Esophagus squamous epithelium (tissue), 5 donors: ENCODE measurements at places on chromosomes 12 and 14.

GRCh38 chr12:92411687-92412086 is 266.0 kb upstream of the BTG1 start:
- no peaks in the 10 kb centered on the region for H3K36me3 ChIP-seq
- peaks cover 3% of the 10 kb centered on the region for H3K4me1 ChIP-seq
- no peaks in the 10 kb centered on the region for H3K27me3 ChIP-seq
- DNase-seq = no peak

DNA sequence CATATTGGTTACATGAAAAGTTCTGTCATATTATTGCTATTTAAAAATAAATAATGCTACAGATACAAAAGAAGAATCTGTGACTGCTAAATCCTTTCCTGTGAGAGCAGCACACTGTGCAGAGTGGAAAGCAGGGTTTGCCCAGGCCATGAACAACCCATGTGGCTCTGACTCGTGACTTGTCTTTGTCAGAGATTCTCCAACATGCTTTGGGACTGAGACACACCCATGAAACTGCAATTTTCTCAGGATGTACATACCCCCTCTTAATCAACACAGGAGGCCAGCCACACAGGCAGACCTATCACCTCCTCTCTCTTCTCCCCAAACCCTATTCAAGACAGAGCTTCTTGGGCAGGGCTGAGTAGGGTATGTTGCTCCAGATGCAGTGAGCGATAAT is 96.8 kb upstream of the NTF3 start:
- no peaks in the 10 kb centered on the region for H3K27me3 ChIP-seq
- peaks cover 10% of the 10 kb centered on the region for H3K4me1 ChIP-seq
- no peak for DNase-seq
- no peak overlapping the region for H3K27ac ChIP-seq
- no peaks in the 10 kb centered on the region for H3K36me3 ChIP-seq
- H3K4me3 ChIP-seq = no peak overlapping the region

DNA sequence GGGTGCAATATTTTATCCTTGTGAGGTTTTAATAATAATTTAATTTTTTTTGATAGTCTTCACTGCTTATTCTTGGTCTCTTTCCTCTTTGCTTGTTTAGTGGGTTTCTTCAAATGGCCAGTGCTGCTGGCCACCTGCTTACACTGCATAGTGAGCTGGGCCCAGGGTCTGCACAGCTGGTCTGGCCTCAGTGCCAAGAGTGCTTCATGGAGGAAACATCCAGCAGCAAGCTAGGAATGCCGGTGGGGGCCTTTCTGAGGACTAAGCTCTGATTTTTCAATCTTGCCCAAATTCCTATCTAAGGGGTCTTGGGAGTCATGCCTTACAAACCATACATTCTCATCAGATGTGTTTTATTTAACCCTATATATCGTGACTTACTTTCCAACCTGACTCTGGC is 13.3 kb upstream of the BDKRB2 start:
- no peaks in the 10 kb centered on the region for H3K4me1 ChIP-seq
- no peaks in the 10 kb centered on the region for H3K27me3 ChIP-seq
- H3K4me3 ChIP-seq = no peak overlapping the region
- DNase-seq = no peak
- H3K27ac ChIP-seq = no peak overlapping the region

- DNase-seq = no peak
- no peak overlapping the region for H3K4me3 ChIP-seq
- no peaks in the 10 kb centered on the region for H3K27me3 ChIP-seq
- H3K27ac ChIP-seq = no peak overlapping the region
- H3K36me3 ChIP-seq = no peaks in the 10 kb centered on the region
Observed at GRCh38 chr12:76790564-76791552, 26.9 kb downstream of the ZDHHC17 start.

DNA sequence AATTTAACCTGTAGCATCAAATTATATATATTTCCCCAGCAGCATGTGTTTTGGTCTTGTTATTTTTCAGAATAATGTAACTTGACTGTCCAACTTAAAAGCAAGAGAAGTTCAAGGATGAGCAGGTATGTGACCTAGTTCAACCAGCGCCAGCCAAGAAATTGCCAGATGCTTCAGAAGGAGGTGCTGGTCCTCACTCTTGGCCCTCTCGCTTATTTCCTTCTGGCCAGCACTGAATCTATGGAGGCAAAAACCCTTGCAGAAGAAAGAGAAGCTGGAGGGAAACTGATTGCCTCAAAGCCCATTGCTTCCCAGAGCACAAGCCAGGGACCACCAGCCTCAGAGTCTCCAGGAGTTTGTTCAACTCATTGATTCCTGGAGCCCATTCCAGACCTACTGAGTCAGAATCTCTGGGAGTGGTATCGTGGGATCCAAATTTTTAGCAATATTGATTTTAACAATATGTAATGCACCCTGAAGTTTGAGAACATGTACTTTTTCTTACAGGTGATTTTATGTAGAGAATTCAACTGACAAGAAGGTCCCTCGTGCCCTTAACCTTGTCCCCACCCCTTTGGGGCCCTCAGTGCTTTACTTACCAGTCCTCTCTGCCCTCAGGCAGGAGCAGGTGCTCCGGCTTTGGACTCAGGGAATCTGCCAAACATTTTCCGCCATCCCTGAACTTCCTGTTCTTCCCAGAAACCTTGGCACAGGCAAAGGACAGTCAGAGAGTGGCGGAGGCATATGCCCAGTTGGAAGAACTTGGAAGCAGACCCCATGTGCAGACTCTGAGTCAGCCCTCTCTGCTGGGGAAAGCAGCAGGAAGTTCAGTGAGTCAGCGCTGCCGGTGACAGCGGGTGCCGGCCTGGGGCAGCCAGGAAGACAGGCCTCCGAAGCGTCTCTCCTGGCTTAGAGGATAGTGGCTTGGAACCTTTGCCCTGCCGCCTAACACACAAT is 10.4 kb downstream of the BEST3 start:
- no peaks in the 10 kb centered on the region for H3K36me3 ChIP-seq
- no peaks in the 10 kb centered on the region for H3K27me3 ChIP-seq
- no peak for DNase-seq
- H3K4me3 ChIP-seq = no peak overlapping the region
- H3K4me1 ChIP-seq = no peaks in the 10 kb centered on the region

DNA sequence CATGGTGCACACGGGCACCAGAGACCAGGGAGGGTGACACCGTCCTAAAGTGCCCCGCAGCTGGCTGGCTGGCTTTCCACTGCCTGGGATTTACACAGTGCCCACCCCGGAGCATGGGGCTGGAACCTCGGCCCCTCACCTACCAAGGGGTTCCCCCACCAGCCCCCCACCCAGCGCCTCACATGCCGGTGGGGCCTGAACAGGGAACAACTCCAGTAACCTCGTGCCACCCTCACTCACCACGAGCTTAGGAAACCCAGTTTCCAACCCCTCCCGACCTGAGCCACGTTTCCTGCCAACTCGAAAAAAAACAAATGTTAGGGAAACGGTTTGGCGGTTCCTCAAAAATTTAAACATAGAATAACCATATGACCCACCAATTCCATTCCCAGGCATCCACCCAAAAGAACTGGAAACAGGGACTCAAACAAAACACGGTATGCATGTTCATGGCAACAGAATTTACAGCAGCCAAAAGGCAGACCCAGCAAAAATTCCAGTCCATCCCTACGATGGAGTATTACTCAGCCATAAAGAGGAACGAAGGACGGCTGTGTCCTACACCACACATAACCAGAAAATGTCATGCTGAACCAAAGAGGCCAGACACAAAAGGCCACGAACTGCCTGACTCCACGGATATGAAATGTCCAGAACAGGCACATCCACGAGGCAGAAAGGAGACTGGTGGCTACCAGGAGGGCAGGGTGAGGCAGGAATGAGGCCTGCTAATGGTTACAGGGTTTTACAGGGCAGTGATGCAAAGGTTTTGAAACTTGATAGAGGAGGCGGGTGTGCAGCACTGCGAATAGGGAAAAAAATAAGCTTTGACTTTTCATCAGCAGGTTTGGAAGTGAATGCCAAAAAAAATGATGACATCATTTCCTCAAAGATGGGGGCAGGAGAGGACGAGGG is 68.9 kb downstream of the NCOR2 start:
- no peak for DNase-seq
- no peaks in the 10 kb centered on the region for H3K36me3 ChIP-seq
- H3K4me1 ChIP-seq = peaks cover 88% of the 10 kb centered on the region
- no peaks in the 10 kb centered on the region for H3K27me3 ChIP-seq
- no peak overlapping the region for H3K4me3 ChIP-seq

DNA sequence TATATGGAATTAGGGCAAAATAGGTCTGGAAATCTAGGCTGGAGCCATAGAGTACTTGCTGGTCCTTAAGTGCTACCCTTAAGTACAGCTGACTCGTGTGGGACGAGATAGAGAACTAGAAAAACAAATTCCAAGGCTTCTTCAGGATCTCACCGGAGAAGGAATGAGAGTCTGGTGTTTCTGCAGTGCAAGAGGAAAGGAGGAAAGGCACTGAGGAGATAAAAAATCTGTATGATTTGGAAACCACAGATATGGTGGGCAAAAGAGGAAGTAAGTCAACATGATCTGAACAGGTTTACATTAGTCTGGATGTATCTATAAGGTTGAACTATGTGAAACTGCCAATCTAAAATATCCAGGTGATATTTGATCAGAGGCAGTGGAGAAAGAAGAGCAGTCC is 134.4 kb upstream of the SOX5 start:
- H3K36me3 ChIP-seq = no peaks in the 10 kb centered on the region
- no peaks in the 10 kb centered on the region for H3K4me1 ChIP-seq
- H3K4me3 ChIP-seq = no peak overlapping the region
- no peaks in the 10 kb centered on the region for H3K27me3 ChIP-seq
- H3K27ac ChIP-seq = no peak overlapping the region
- no peak for DNase-seq

DNA sequence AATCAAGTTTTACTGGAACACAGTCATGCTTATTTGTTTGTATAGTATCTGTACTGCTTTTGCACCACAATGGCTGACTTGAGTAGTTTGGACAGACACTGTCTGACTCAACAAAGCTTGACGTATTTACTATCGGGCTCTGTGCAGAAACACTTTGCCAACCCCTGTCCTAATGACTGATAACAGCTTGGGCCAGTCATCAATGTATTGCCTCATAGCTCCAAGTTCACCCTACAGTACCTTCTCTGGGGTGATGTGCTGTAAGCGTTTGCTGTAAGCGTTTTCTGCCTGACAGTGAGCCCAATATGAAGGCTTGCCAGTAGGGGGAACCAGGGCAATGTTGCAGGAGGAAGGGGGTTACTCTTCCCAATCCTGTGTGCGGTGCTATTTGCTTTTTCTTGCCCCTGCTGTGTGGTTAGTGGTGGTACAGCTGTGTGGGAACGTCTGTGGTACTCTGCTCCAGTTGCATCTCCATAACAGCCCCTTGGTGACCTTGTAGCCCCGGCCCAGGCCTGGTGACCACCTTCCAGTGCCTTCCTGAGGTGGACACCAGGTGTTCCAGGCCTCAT is 5.4 kb upstream of the CCDC177 start:
- no peak overlapping the region for H3K4me3 ChIP-seq
- no peaks in the 10 kb centered on the region for H3K36me3 ChIP-seq
- DNase-seq = no peak
- peak overlapping the region; percentile 19 for H3K27ac ChIP-seq
- H3K27me3 ChIP-seq = peaks cover 34% of the 10 kb centered on the region

DNA sequence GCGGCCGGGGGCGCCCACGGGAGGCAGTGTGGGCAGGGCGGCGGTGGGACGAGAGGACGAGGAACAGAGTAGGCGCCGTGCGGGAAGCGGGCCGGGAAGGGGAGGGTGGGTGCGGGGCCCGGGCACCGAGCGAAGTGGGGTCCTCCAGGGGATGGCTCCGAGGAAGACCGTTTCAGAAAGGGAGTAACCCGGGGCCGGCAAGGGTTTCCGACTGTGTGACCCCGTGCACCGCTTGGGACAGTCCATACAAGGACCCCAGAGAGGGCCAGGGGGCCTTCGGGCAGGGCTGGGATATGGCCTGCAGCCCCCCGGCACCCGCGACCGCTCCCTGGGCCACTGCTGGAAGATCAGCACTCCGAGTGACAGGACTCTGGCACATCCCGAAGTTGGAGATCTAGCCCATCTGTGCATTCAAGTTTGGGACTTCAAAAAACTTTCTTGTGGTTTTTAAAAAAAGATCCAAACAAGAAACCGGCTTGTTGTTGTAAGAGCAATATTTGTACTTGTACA is 448 bp downstream of the TSPAN9 start:
- DNase-seq = no peak
- H3K27ac ChIP-seq = peak overlapping the region; percentile 94
- H3K4me1 ChIP-seq = peaks cover 24% of the 10 kb centered on the region
- H3K36me3 ChIP-seq = no peaks in the 10 kb centered on the region
- peak overlapping the region; percentile 69 for H3K4me3 ChIP-seq

DNA sequence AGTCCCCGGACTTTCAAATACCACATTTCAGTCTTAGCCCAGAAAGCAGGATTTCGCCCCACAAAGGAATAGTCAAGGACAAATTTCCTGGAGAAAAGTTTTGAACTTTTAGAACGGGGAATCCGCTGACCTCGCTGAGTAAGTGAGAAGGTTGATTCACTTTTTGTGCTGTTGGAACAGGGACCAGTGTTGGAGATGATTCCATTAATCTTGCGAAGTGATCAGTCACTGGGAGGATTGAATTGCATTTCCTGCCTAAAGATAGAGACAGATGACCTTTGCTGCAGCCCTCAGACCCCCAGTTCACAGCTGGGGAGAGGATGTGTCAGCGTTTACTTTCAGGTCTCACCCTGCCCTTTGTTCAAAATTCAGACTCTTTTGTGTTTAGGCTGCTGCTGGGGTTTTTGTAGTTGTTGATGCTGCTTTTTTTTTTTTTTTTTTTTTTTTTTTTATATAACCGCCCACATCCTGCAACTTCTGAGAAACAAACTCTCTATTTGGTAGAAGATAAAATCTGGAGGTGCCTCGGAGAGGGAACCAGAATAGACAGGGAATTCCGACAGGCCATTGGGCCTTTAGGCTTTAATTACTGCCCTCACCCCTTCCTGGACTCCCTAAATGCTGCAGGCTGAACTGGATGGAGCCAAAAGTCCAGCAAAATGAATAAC is 9.8 kb upstream of the KDM2B start:
- H3K4me1 ChIP-seq = no peaks in the 10 kb centered on the region
- no peaks in the 10 kb centered on the region for H3K27me3 ChIP-seq
- H3K4me3 ChIP-seq = peak overlapping the region; percentile 50
- peak overlapping the region; percentile 69 for H3K27ac ChIP-seq
- no peak for DNase-seq

DNA sequence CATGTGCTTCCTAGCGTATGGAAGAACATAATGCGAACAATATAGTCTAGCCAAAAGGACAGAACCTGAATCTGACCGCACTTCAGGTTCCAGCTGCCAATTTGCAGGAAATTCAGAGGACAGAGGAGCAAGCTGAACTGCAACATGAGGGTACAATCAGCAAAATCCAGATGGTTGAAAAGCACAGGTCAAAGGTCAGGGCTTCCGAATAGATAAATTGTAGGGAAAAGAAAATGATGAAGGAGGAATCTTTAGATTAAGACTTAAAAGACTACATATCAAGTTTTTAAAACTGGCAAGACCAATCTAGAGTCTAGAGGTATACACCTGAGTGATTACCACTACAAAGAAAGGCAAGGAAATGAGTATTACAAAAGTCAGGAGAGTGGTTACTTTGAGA is 42.1 kb upstream of the SELPLG start:
- H3K4me3 ChIP-seq = no peak overlapping the region
- H3K27me3 ChIP-seq = no peaks in the 10 kb centered on the region
- no peaks in the 10 kb centered on the region for H3K4me1 ChIP-seq
